Stimulated activated CD8-positive, alpha-beta memory T cell treated with anti-CD3 and anti-CD28 coated beads, Interleukin-12 subunit alpha, Interleukin-12 subunit beta, amount 100 ng/mL, for 1 hour (primary cell): ENCODE measurements at places on chromosomes 1 and 21.

DNA sequence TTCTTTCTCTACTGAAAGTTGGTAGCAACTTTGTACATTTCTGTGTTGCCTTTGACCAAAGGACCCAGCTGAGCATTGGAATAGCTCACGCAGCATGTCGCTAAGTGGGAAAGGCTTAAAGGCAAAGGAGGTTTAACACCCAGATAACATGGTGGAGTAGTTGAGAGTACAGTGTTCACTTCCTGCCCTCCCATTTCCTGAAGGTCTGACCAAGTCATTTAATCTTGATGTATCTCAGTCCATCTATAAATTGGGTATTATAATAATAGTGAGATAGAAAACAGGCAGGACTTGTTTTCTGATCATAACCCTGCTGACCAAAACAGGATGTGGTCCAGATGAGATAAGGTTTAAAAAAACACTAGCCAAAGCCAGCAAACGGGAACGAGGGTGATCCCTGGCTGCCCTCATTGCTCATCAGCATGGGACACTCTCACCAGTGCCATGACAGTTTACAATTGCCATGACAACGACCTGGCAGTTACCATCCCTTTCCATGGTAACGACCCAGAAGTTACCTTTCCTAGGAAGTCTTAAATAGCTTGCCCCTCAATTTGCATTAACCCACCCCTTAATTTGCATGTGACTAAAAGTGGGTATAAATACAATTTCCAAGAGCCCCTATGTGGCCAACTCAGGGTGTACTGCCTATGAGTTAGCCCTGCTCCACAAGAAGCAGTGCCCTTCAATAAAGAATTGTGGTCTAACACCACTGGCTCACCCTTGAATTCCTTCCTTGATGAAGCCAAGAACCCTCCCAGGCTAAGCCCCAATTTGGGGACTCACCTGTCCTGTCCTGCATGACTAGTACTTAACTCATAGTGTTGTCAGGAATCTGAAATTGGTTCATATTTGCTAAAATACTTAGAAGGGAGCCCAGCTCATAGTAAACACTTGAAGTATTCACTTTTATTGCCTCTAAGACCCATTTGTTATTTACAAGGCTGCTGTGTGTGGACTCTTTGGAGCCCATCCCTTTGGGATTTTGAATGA is 28.4 kb upstream of the FHAD1 start:
- no peak for DNase-seq

GRCh38 chr1:192559115-192560006 is 16.2 kb upstream of the RGS1 start:
- DNase-seq: no peak

DNA sequence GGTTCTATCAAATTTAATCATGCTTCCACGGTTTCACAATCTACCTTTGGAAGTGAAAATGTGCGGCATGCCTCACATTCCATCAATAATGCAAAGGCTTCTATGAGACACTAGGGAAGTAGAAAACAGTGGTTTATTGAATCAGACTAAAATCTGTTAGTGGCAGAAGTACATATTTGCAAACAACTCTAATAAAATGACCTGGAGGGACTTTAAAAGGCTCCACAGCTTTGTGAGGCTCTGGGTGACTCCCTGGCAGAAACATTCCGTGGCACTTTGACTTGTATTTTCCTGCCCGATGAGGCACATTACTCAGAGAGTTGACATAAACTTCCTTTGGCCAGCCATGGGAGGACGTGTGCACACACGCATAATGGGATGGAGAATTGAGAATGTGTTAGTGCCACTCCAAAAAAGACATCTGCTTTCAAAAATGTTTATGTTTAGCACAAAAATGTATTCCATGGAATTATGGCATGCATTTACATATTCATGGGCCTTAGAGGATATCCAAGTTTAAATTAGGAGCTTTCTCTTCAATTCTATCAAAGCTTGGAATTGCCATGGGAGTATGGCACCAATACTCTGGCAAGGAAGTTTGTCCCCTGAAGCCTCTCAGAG is 60.0 kb upstream of the SSX2IP start:
- no peak for DNase-seq

- no peak for DNase-seq
Measured at GRCh38 chr1:232643251-232643650, 13.3 kb upstream of the SIPA1L2 start.

DNA sequence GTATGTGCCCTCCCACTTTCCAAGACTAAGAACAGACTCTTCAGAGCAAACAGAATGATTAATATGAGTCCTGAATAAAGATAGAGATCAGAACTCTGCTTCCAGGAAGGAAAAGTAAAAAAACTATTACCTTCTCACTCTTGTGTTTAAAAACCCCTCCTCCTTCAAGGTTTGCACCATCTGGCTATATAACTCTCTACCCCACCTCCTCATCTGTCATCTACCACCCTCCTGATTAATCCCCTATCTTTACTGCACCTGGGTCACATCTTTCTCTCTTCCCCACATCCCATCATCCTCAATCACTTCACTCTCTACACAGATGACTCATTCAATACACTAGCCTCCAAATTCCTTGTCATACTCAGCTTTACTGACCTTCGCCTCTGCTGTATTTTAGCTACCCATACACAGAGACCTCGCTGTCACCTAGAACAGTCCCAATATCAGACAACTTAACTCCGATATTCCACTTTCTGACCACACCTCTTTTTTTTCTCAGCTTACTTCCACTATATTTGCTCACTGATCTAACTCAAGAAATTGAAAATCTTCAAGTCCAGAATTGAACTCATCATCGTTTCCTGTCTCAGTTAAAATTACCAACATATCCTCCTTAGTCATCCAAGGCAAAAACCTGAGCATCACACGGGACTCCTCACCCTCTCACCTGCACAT is 3.7 kb downstream of the SCMH1 start:
- DNase-seq: no peak

DNA sequence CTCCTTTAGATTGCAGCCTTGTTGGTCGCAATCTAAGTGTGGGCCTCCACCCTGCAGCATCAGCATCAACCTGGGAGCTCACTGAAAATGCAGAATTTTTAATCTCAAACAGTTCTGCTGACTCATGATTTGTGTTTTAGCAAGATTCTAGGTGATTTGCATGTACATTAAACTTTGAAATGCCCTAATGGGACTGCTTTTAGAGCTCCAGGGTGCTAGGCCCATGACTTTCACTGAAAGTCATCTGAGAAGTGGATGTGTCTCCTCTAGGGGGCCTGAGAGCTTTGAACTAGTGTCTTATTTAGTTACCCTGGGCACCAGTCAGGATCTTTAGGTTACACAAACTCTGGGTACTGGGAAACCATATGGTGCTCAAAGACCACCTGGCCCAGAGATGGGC is 9.0 kb downstream of the TRIM67 start:
- no peak for DNase-seq

GRCh38 chr1:38953433-38953860 is 11.8 kb upstream of the RHBDL2 start:
- no peak for DNase-seq

DNA sequence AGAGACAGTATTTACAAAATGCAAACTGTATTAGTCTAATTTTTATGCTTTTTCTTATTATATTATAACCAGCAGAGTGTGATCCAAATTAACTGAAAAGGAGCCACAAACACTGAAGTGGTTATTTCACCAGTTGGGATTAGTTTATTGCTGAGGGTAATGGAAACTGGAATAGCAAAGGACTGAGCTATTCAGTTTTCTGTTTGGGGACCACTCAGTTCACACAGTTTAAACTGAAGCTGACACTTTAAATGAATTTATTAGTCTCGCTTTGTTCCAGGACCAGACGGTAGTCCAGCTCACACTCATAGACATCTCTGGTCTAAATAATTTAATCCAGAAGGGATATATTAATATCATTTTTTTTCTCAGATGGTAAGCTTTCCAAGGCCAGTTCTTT is 410.7 kb downstream of the LTN1 start:
- no peak for DNase-seq

DNA sequence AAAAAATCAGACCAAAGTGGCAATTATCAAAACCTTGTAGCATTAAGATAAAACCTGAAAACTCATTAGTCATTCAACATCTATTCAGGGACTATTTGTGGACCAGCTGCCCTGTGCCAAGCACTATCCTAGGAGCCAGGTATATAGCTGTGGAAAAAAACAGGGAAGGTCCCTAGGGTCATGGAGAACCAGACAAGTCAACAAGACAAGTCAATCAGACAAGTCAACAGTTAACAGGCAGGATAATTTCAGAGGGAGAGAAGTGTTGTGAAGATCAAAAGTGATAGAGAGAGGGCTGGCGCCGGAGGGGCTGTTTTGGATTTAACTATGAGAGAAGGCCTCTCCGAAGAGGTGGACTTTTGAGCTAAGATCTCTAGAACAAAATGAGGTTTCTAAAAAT is 3.3 kb upstream of the ATP1A4 start:
- no peak for DNase-seq

DNA sequence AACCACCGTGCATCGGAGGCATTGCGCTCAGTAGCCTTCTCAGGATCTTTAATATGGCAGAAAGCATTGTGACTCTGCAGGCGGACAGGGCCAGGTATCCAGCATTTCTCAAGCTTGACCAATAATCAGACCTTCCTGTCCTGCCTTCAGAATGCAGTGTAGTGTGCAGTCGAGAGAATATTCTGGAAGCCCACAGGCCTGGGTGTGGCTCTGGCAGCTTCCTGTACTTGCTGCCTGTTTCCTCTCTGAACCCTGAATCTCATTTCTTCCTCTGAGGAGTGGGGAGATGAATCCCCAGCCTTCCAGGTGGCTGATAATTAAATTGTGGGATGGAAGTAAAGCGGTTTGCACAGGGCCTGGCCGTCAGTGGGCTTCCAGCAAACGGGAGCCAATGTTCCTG is 42.3 kb downstream of the ACTL8 start:
- DNase-seq: no peak

DNA sequence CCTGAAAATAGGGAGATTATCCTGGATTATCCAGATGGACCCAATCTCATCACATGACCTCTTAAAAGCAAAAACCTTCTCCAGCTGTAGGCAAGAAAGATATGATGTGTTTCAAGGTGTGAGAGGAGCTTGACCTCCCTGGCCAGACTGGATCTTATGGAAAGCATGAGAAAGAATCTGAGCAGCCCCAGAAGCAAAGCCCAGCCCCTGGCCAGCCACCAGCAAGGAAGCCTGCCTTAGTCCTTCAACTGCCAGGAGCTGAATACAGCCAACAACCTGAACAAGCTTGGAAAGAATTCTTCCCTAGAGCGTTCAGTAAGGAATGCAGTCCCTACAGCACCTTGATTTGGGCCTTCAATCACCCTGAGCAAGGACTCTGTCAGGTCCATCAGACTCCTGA is 375.0 kb upstream of the CHRM3 start:
- DNase-seq: no peak

GRCh38 chr21:32308696-32309095 is 10.0 kb downstream of the MRAP start:
- DNase-seq: no peak

- DNase-seq: peak; percentile 47
Measured at GRCh38 chr1:40612345-40612831, 53.1 kb downstream of the RIMS3 start.

DNA sequence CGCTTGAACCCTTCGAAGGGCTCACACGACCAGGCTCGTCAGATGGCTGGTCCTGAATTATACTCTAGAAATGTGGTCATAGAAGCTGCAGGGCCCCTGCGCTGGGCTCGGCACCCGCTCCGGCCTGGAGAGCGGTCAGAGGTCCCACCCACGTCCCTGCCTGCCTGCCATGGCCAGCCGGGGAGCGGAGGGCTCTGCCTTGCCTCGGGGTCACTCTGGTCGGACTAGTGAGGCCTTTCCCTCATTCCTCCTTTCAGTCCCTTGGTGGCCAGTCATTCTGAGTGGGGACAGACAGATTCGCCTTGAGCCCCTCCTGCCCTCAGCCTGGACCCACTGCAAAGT is 529 bp upstream of the MARCKSL1 start:
- DNase-seq: no peak
